Activated CD4-positive, alpha-beta memory T cell treated with anti-CD3 and anti-CD28 coated beads for 36 hours (primary cell): ENCODE measurements at places on chromosomes 12 and 14.
A peak's percentile ranks its signal among the peaks of the same experiment; 100 is the strongest.

- DNase-seq: peak; percentile 8
These were observed 188.3 kb upstream of the C14orf180 start for GRCh38 chr14:104390941-104391901.

GRCh38 chr12:118052324-118053070 is 8.5 kb downstream of the WSB2 start:
- DNase-seq: peak; percentile 79

DNA sequence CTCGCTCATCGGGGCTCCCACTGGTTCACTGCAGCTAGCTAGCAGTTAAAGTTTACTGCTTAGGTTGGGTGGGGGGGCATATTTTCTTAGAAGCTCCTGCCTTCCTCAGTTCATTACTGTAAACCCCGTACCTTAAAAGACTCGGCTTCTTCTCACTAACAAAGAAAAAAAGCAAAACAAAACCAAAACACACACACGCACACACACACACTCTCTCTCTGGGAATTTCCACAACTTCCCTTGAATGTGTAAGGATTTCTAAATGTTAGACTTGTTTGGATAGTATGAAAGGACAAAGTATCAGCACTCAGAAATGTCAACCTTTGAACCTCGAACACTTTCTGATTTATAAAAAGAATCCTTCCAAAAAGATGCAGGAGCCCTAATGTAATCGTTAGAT is 927 bp downstream of the PTHLH start:
- no peak for DNase-seq

DNA sequence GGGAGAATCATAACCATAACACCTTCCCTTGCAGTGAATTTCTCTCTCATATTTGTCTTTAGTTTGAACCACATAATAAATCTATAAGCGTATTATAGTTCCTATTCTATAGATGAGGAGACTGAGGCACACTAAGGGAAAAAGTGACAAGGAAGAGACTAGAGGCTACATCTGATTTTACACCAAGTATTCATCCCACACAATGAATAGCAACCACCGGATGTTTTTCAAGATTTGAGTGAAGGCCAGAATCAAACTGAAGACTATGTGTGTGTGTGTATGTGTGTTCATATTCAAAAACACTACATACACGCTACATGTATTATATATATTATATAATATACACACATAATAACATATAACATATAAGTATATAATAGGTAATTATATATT is 4.7 kb downstream of the ASB2 start:
- no peak for DNase-seq

- DNase-seq: no peak
These were observed 15.5 kb upstream of the MLXIP start for GRCh38 chr12:122062832-122063693.

GRCh38 chr12:46043972-46044520 is 53.7 kb upstream of the SCAF11 start:
- no peak for DNase-seq

DNA sequence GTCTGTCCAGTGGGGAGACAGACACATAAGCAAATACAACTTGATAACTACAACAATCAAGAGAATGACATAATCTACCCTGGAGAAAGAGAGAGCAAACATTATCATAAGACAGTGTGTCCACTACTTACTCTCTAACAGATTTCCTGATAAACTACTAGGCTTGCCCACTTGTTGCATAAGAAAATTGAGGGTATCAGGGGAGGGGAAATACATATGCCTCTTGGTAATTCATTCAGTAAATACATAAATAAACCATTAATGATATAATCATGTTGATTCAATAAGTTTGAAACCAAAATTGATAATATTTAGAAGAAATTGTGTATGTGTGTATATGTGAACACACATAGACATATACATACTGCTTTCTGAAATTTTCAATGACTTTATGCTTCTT is 76.6 kb downstream of the ERGIC2 start:
- DNase-seq: no peak

DNA sequence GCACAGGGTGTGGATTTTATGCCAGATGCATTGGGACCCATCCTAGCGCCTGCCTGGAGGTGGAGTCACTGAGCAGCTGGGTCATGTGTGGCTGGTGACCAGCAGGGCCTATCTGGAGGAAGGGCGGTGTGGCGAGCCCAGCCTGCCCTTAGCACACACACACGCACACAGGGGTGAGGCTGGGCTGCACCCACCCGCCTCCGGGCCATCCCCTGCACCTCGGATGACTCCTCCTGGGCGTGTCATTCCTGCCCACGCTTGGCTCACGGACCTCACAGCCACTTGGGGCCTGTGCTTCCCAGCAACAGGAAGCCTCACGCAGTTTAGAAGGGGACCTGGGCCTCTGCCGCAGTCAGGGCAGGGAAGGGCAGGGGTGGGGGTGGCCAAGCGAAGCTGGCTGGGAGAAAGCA is 36.2 kb upstream of the FZD10 start:
- DNase-seq: no peak

DNA sequence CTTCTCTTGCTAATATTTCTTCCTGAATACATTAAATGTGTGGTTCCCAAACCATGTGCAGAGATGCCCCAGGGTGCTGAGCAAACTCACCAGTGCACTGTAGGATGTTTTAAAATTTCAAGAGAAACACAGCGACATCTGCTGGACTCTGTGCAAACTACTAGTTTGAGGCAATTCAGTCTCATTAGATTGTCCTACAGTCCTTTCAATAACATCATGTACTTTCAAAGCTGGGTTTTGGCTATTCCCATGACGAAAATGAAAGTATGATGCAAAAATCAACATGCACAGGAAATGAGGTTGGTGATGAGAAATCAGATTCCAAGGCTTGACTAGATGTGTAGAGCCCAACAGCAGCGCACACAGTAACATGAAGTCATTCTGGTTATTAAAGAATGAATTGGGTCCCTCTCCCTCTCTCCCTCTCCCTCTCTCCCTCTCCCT is 66.3 kb downstream of the CLIP1 start:
- peak; percentile 62 for DNase-seq
